ENCODE measurements at places on chromosomes 13 and 19. TPM values are rescaled to one million over a fixed set of nuclear protein-coding genes. Genes with fewer than 3 reads are reported as not detected.

GRCh38 chr19:16206046-16206605 is 8.4 kb downstream of the AP1M1 start:
- DNase-seq: no peak
- H3K27me3 ChIP-seq: no peaks in the 10 kb centered on the region
- H3K36me3 ChIP-seq: peaks cover 76% of the 10 kb centered on the region
- 0 out of 2 replicates have a peak, but pooled peaks cover 2% of the 10 kb centered on the region for H3K4me1 ChIP-seq

DNA sequence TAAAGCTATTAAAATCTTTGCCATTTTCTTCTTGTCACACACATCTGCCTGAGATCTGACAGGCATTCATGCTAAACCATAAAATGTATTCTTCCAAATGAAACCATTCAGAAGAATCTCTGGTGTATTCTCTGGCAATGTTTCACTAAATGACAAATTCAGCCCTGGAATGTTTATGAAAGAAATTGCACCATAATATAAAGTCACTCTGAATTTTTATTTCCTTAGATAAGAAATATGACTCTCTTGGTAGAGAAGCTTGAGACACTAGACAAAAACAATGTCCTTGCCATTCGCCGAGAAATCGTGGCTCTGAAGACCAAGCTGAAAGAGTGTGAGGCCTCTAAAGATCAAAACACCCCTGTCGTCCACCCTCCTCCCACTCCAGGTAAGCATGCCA is 14.3 kb downstream of the OLFM4 start:
- DNase-seq: no peak
- no peaks in the 10 kb centered on the region for H3K4me1 ChIP-seq
- no peaks in the 10 kb centered on the region for H3K27me3 ChIP-seq
- H3K27ac ChIP-seq: no peak overlapping the region
- H3K4me3 ChIP-seq: no peak overlapping the region

GRCh38 chr13:99087954-99088491 is 110.2 kb upstream of the DOCK9 start:
- no peaks in the 10 kb centered on the region for H3K36me3 ChIP-seq
- no peak overlapping the region for H3K27ac ChIP-seq
- H3K4me3 ChIP-seq: peak overlapping the region; percentile 71
- no peaks in the 10 kb centered on the region for H3K4me1 ChIP-seq
- H3K27me3 ChIP-seq: peaks cover 12% of the 10 kb centered on the region

DNA sequence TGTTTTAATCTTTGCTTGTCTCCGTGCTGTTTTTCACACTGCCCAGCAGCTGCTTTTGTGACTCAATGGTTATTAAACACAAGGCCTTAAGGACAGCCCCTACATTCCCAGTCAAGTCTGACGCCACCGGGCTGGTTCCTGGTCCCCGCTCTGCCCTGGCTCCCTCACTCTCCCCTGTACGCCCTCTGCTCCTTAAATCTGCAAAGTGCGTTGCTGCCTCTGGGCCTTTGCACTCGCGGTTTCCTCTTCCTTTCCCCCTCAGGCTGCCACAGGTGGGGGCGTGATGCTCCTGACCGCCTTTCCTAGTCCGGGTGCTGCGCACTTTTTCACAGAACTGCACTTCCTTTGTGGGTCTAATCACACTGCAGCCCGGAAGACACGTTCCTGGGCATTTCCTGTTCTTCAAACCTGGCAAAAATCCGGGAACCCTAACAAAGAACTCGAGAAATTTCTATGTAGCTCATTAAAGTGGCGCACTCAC is 25.6 kb downstream of the NOSIP start:
- no peaks in the 10 kb centered on the region for H3K4me1 ChIP-seq
- H3K27me3 ChIP-seq: no peaks in the 10 kb centered on the region
- no peak overlapping the region for H3K4me3 ChIP-seq
- H3K36me3 ChIP-seq: peaks cover 48% of the 10 kb centered on the region
- no peak for DNase-seq

GRCh38 chr19:55993492-55993891 is 6.9 kb downstream of the NLRP5 start:
- DNase-seq: no peak
- no peak overlapping the region for H3K4me3 ChIP-seq
- no peaks in the 10 kb centered on the region for H3K27me3 ChIP-seq
- H3K27ac ChIP-seq: no peak overlapping the region

The SHD gene
- not detected for total RNA-seq

The SUCLA2 gene
- 31.5 TPM for total RNA-seq

The EDDM13 gene
- total RNA-seq: not detected

The KDM4B gene
- total RNA-seq: 5.0 TPM

- peaks cover 17% of the 10 kb centered on the region for H3K36me3 ChIP-seq
- H3K27ac ChIP-seq: no peak overlapping the region
- DNase-seq: no peak
- peaks cover 8% of the 10 kb centered on the region for H3K4me1 ChIP-seq
- H3K4me3 ChIP-seq: no peak overlapping the region
- H3K27me3 ChIP-seq: no peaks in the 10 kb centered on the region
Observed at GRCh38 chr19:52664461-52664860, 26.3 kb upstream of the ZNF83 start.

- peak; percentile 62 for DNase-seq
- no peaks in the 10 kb centered on the region for H3K36me3 ChIP-seq
- H3K4me3 ChIP-seq: peak overlapping the region; percentile 37
Observed at GRCh38 chr19:45677351-45678230, 9.6 kb downstream of the GIPR start.

DNA sequence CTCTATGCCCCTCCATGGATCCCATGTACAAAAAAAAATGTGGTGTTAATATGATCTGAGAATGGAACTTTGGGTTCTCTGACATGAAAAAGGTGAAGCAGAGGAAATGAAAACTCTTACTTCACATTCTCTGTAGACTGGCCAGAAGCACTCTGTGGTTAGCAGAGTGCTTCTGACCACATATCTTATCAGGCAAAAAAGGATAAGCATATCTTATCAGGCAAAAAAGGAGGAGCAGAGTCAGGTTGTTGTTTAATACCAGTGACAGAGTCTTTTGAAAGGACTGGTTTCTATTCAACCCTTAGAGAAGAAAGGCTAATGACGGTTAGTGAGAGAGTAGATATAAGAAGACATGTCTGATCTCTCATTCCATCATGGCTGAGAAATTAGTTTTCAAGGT is 1404.8 kb downstream of the SLITRK1 start:
- H3K4me3 ChIP-seq: no peak overlapping the region
- H3K4me1 ChIP-seq: no peaks in the 10 kb centered on the region
- no peaks in the 10 kb centered on the region for H3K27me3 ChIP-seq
- H3K36me3 ChIP-seq: no peaks in the 10 kb centered on the region

GRCh38 chr13:73551736-73552135 is 492.9 kb downstream of the KLF5 start:
- H3K27me3 ChIP-seq: peaks cover 8% of the 10 kb centered on the region
- no peaks in the 10 kb centered on the region for H3K4me1 ChIP-seq
- DNase-seq: no peak
- H3K36me3 ChIP-seq: no peaks in the 10 kb centered on the region
- H3K27ac ChIP-seq: no peak overlapping the region

GRCh38 chr13:51727634-51728274 is 76.2 kb downstream of the DHRS12 start:
- no peaks in the 10 kb centered on the region for H3K27me3 ChIP-seq
- H3K4me3 ChIP-seq: no peak overlapping the region
- no peak overlapping the region for H3K27ac ChIP-seq
- peaks cover 27% of the 10 kb centered on the region for H3K4me1 ChIP-seq
- H3K36me3 ChIP-seq: no peaks in the 10 kb centered on the region
- DNase-seq: no peak

GRCh38 chr19:4378886-4379285 is 21.5 kb downstream of the SH3GL1 start:
- H3K4me3 ChIP-seq: no peak overlapping the region
- peaks cover 10% of the 10 kb centered on the region for H3K36me3 ChIP-seq
- no peaks in the 10 kb centered on the region for H3K27me3 ChIP-seq
- DNase-seq: no peak

DNA sequence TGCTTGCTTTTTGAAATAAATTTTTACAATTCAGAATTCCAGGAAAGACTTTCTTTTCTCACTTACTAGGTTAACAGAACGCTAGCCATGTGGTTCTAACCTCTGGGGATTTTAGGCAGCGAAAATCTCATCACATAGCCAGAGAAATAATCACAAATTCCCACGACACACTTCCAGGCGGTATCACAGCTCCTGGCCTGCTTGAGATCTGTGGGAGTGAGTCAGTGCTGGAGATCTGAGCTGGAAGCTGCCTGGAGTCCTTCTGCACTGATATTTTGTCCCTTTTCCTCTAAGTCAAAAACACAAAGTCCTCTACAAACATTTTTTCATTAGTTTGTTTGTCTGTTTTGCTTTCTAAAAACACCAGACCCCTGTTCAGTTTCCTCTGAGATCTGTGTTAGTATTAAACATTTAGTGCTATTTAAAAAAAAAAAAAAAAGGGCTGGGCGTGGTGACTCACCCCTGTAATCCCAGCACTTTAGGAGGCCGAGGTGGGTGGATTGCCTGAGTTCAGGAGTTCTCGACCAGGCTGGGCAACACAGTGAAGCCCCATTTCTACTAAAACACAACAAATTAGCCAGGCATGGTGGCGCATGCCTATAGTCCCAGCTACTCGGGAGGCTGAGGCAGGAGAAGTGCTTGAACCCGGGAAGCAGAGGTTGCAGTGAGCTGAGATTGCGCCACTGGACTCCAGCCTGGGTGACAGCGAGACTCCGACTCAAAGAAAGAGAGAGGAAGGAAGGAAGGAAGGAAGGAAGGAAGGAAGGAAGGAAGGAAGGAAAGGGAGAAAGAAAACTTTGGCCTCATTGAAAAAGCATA is 12.2 kb upstream of the UBE2L5 start:
- no peaks in the 10 kb centered on the region for H3K36me3 ChIP-seq
- H3K27ac ChIP-seq: no peak overlapping the region
- H3K4me3 ChIP-seq: no peak overlapping the region
- no peaks in the 10 kb centered on the region for H3K27me3 ChIP-seq

DNA sequence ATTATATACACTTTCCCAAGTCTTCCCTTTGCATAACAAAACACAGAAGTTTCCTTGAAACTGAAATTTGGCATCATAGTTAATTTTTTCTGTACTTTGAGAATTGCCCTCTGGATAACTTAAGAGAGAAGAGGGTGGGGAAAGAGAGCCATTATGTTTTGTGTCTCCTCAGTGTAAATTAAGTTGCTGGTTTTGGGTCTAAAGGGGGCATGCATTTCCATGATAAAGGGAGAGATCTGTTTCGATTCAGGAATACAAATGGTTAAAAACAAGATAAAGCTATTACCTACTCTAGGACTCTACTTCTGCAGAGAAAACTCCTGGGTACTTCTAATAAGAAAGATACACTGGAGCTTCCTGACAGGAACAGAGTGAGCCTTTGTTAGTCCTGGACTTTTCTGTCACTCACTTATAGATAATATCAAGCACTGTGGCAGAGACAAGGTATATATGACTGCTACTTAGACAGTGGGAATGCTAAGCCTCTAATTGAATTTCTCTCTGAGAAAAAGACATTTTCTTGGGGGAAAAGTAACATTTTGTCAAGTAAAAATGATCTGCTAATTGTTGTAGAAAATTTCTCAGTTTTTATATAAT is 142.8 kb upstream of the PCDH9 start:
- no peak for DNase-seq
- no peak overlapping the region for H3K4me3 ChIP-seq
- no peaks in the 10 kb centered on the region for H3K36me3 ChIP-seq
- no peaks in the 10 kb centered on the region for H3K27me3 ChIP-seq
- H3K4me1 ChIP-seq: peaks cover 2% of the 10 kb centered on the region

DNA sequence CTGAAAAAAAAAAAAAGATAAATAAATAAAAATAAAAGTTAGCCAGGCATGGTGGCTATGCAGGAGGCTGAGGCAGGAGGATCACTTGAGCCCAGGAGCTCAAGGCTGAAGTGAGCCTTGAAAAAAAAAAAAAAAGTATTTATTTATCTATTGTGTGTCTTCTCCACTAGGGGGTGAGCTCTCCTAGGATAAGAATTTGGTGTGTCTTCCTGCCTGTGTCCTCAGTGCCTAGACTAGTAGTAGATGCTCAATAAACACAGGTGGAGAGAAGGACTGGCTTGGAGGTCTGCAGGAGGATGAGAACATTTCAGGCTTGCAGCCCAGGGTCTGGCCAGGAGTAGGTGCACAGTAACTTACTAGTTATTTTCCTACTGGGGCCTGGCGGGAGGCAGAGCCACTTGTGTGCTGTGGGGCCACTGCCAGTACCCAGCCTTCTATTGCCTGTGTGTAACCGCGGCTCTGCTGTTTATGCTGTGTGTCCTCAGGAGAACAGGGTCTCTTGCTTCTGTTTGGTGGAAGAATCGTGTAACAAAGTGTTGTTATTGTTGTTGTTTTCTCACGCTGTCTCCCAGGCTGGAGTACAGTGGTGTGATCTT is 5.4 kb downstream of the LMTK3 start:
- peak; percentile 47 for DNase-seq
- peaks cover 23% of the 10 kb centered on the region for H3K27me3 ChIP-seq
- H3K4me3 ChIP-seq: no peak overlapping the region
- H3K4me1 ChIP-seq: peaks cover 3% of the 10 kb centered on the region

The RFX2 gene
- total RNA-seq: 2.5 TPM

DNA sequence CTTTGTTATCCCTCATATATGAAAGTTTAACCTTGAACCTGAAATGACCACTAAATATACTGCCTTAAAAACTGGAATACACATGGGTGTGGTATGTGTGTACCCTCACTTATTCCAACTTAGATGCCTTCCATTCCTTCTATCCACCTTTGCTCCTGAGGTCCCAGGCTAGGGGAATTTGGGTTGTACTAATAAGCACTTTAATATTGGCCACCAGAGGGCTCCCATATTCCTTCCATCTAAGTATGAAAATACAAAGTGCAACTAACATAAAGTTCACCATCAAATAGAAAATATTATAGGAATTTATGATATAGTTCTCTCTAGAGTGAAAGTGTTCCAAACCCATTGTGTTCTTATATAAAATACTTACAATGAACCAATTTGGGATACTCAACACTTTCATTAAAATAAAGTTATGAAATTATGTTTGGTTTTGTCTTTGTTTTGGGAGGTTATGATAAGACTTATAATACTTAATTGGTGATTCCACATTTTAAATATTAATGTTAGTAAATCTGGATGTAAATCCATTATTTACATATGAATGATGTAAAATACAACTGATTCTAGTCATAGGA is 62.3 kb downstream of the ITGBL1 start:
- H3K4me1 ChIP-seq: no peaks in the 10 kb centered on the region
- peak; percentile 68 for DNase-seq
- H3K27ac ChIP-seq: no peak overlapping the region
- H3K36me3 ChIP-seq: no peaks in the 10 kb centered on the region
- no peaks in the 10 kb centered on the region for H3K27me3 ChIP-seq

- no peak overlapping the region for H3K27ac ChIP-seq
- no peaks in the 10 kb centered on the region for H3K4me1 ChIP-seq
- H3K4me3 ChIP-seq: no peak overlapping the region
Observed at GRCh38 chr19:41920882-41921576, 7.2 kb downstream of the ERFL start.

DNA sequence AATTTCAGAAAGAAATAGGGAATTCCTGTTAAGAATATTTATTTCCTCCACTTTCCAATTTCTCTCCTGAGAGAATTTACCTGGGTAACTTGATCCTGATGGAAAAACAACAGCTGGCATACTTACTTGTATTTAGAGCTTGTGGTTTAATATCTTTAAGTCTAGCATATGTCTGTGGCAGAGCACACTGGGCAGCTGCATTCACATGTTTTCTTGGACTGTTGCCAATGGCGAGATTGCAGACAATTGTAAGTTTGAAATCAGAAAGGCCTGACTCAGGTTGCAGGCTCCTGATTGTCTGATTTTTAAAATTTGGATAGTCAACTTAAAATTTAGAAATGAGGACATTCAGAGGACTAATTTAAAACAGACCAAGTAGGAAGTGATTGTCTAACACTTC is 66.9 kb downstream of the NHLRC3 start:
- DNase-seq: no peak
- no peak overlapping the region for H3K4me3 ChIP-seq
- H3K4me1 ChIP-seq: no peaks in the 10 kb centered on the region
- H3K27me3 ChIP-seq: no peaks in the 10 kb centered on the region

- no peak overlapping the region for H3K27ac ChIP-seq
- no peaks in the 10 kb centered on the region for H3K4me1 ChIP-seq
- no peak overlapping the region for H3K4me3 ChIP-seq
- H3K27me3 ChIP-seq: no peaks in the 10 kb centered on the region
- DNase-seq: no peak
Observed at GRCh38 chr19:763869-764268, 13.0 kb downstream of the MISP start.

The CD37 gene
- not detected for total RNA-seq
